ENCODE measurements at places on chromosomes 6 and 20.

- no peak for DNase-seq
Measured at GRCh38 chr6:157732416-157733161, 90.5 kb upstream of the SNX9 start.

DNA sequence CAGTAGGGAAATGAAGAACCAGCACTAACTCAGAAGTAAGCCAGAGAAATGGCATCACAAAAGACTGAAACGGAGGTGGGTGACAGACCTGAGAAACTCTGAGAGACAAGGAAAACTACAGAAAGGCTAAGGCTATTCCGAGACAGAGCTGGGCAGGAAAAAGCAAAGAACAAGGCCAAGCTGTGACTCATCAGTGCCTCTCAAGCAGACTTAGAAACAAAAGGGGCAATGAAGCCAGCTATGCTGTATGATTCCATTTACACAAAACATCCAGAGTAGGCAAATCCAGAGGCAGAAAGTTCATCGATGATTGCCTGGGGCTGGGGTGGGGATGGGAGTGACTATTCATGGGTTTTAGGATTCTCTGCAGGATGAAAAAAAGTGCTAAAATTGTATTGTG lies 50.0 kb downstream of the SLC23A2 start:
- no peak for DNase-seq

- DNase-seq, result no peak
Measured at GRCh38 chr20:15699431-15700146, 873.7 kb downstream of the KIF16B start.

DNA sequence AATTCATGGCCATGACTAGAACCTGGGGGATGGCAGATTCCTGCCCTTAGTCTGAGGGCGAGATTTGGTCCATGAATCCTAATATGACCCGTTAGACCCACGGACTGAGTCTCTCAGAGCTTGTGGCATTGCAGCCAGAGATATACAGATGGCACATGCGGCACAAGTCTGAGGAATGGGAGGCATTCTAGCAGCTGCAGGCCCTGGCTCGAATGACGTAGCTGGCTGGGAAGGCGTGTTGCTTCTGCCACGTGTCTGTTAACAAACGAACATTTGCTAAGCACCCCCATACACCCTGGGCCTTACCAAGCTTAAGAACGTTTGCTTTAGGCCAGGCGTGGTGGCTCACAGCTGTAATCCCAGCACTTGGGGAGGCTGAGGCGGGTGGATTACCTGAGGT lies 68.0 kb downstream of the CD164 start:
- DNase-seq, result no peak

DNA sequence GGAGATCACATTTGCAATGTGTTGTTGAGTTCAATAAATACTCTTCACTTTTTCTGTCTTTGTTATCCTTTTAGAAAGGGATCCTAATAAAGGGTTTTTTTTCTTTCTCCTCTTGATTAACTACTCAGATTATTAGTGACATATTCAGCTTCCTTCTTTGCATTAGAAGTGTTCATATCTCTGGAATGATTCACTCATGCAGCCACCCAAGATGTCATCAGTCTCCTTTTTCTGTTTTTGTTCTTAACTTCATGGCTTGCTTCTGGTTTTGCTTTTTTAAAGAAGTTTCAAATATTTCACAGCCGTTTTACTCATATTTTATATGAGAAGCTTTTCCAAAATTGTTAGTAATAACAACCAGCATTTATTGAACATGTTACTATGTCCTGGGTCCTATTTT lies 187.6 kb downstream of the TMEM242 start:
- no peak for DNase-seq

- no peak for DNase-seq
Measured at GRCh38 chr6:44976677-44977641, 351.2 kb upstream of the RUNX2 start.

- DNase-seq, result no peak
Measured at GRCh38 chr6:43764772-43765171, 5.2 kb upstream of the VEGFA start.

DNA sequence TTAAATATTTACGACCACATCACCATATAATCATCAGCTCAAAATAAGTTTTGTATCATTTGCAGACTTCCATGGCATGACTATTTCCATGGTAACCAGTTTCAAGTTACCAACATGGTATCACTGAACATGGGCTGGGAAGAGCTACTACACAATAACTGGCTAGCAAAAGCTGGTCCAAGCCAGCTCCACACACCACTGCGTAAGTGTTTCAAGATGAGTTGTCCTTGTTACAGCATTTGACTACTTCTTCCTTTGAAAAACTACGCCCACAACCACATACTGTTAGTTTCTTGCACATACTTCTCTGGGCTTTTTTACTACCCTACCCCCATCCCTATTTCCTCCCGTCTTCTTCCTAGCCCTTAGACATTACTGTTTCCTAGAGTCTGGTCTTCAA lies 8.5 kb downstream of the CD164 start:
- DNase-seq, result no peak

GRCh38 chr6:26172608-26172968 lies 85.4 kb downstream of the HFE start:
- DNase-seq, result no peak

- no peak for DNase-seq
Measured at GRCh38 chr6:144675231-144675861, 390.2 kb downstream of the UTRN start.

DNA sequence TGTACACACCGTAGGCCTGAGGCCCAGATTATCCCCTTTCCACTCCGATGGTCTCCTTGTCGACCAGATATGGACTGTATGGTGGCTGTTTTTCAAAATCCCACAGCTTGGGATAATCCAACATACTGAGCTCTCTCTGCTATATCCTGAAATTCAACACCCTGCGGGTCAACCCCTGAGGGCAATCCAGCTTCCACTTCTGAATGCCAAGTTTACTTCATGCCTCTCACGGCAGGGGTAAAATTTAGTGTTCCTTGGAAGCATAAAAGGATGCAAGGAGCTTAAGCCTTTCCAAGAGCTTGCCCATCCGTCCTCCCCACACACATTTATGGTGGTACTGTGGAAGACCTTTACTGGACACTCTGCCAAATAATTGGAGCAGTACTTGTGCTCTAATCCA lies 90.7 kb downstream of the PLG start:
- DNase-seq, result no peak

- no peak for DNase-seq
Measured at GRCh38 chr20:46637427-46638133, 13.7 kb downstream of the SLC13A3 start.

DNA sequence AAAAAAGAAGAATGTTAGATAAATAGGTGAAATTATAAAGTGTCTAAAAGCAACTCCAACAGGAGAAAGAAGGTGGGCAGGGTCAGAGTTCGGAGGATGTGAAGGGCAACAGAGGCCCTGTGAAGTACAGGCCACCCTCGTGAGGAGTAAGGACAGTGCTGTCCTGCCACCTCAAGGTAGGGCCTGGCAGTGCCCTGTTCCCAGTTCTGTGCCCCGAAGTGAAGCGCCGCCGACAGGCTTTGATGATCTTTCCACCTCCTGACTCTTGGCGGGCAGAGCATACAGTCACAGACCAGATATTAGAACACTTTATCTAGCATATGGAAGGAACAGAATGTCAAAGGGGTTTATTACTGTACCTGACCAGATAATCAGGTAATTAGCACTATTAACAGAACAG lies 75.8 kb downstream of the GJA10 start:
- DNase-seq, result no peak

DNA sequence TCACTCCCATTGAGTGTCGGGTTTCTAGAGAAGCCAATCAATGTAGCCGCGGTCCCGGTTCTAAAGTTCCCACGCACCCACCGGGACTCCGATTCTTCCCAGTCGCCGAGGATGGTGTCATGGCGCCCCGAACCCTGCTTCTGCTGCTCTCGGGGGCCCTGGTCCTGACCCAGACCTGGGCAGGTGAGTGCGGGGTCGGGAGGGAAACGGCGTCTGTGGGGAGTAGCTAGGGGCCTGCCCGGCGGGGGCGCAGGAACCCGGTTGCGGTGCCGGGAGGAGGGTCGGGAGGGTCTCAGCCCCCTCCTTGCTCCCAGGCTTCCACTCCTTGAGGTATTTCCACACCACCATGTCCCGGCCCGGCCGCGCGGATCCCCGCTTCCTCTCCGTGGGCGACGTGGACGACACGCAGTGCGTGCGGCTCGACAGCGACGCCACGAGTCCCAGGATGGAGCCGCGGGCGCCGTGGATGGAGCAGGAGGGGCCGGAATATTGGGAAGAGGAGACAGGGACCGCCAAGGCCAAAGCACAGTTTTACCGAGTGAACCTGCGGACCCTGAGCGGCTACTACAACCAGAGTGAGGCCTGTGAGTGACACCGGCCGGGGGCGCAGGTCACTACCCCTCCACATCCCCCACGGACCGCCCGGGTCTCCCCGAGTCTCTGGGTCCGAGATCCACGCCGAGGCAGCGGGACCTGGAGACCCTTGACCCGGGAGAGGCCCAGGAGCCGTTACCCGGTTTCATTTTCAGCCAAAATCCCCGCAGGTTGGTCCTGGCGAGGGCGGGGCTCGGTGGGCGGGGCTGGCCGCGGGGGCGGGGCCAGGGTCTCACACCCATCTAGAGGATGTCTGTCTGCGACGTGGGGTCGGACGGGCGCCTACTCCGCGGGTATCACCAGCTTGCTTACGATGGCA lies 35.2 kb upstream of the HLA-G start:
- DNase-seq, result peak; percentile 34

DNA sequence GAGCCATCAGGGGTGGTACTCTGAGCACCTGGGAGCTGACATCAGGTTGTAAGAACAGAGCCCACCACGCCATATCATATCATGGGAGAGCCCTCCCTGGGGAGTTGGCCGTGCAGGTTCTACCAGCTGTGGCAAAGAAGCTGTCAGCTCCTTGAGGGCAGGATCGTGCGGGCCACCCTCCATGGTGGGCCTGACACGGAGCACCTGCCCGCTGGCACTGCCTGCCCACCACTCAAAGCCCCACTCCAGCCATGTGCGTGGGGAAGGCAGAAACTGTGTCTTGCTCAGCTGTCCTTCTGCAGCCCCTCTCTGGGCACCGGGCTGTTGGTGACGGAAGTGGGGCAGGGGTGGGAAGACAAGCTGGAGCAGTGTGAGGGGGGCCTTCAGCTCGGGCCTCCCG lies 14.3 kb downstream of the PRPH2 start:
- DNase-seq, result no peak

DNA sequence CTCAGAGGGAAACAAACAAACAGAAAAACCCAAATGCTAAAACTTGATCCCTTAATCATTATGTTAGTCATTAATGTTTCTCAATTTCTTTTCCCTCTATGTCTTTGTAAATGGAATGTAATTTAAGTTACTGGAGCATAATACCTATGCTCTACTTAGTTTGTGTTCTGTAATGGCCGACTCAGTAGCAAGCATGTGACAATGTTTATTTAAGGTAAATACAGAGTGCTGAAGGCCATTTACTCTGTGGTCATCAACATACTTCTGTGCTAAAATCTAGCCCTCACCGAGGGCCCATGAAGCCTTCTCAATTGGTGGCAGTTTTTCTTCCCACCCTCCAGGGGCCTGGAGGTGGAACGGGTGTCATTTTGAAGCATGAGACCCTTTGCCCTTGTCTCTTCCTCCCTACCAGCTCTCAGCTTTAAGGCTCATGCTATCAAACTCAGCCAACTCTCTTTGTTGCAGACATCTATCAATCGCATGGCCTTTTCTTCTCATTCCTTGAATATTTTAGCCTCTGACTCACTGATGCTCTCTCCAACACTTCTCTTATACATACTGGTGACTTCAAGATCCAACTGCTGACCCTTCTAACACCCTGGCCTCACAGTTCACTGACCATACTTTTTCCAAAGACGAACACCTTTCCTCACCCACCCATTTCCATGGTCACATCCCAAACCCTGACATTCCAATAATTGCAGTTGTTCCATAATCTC lies 48.2 kb downstream of the STX7 start:
- DNase-seq, result no peak

GRCh38 chr6:122107256-122107852 lies 292.1 kb upstream of the HSF2 start:
- DNase-seq, result no peak

- DNase-seq, result no peak
Measured at GRCh38 chr6:12369781-12370262, 79.7 kb downstream of the EDN1 start.

DNA sequence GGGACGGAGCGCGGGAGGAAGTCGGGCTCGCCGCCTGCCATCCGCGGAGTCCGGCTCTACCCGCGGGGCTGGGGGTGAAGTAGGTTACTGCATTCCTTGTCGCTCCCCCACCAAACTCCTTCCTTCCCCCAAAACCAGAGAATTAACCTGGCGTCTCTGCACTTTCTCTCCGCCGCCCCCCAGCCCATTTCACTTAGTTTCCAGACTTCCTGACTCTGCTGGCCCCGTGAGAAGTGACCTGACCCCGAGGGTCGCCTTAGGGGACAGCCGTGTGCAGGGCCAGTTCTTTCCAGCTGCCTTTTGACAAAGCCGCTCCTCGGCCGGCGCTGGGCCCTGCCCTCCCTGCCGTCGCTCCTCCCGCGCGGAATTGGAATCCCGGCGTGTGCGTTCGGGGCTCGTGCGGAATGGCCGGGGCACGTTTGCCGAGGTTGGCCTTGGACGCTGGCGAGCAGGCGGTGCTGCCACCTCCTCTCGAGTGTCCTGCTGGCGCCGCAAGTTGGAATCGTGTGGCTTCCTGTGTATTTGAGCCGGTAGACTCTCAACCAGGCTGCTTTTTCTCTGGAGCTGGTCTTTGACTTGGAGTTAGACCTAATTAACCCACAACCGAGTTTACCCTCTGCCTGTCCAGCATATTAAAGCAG lies 650 bp downstream of the DCBLD1 start:
- DNase-seq, result no peak

GRCh38 chr6:119463081-119463626 lies 113.6 kb upstream of the MAN1A1 start:
- no peak for DNase-seq

- DNase-seq, result no peak
Measured at GRCh38 chr6:5286780-5287179, 25.5 kb downstream of the FARS2 start.

DNA sequence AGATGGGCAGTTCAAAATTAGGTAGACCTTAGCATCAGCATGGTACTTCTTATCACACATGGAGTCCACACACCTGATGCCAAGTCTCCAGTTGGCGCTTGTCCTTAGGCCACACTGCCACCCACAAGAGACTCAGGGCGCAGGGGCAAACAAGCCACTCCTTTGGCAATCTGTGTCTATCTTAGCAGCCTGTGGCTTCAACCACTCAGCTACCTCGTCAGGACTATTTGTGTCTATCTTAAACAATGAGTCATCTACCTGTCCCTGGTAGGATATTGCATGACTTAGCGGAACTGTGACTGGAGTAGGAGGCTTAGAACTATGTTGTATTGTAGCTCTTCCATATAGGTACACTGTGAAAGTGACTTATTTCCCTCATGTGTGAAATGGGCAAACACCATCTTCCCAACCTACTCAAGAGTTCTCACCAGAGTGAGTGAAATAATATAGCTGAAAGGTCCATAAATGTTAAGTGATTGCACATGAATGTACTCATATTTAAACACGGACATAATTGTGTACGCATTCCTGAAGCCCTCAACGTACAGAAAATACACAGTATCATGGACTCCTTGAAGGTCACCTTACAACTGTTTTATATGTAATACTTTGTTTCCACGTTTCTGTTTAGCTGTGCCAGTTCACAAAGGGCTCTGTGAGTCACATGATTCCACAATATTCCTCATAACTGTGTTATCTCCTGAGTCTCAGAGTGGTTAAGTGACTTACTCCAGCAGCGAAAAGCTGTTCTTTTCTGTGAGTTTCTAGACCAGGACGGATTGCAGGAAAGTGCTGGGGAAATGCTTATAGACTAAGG lies 1.6 kb downstream of the TRIM27 start:
- peak; percentile 4 for DNase-seq

Data from stimulated activated CD4-positive, alpha-beta T cell treated with anti-CD3 and anti-CD28 coated beads, TNF-alpha, amount 100 ng/mL, for 24 hours (primary cell).